GM12864 (cell line): ENCODE measurements at places on chromosomes 6 and 20.

DNA sequence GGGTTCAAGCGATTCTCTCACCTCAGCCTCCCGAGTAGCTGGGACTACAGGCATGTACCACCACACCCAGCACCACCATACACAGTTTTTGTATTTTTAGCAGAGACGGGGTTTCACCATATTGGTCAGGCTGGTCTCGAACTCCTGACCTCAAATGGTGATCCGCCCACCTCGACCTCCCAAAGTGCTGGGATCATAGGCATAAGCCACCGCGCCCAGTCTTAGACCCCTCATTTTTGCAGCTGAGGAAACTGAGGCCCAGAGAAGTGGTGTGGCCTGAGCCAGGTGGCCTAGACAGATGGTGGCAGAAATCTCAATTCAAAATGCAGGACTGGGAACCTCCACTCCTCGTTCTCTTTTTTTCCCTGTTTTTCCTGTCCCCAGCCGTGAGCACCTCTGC lies 12.6 kb upstream of the FAM209A start:
- DNase-seq, result no peak

- DNase-seq, result peak; percentile 41
Measured at GRCh38 chr6:25944688-25945574, 14.4 kb upstream of the SLC17A2 start.

DNA sequence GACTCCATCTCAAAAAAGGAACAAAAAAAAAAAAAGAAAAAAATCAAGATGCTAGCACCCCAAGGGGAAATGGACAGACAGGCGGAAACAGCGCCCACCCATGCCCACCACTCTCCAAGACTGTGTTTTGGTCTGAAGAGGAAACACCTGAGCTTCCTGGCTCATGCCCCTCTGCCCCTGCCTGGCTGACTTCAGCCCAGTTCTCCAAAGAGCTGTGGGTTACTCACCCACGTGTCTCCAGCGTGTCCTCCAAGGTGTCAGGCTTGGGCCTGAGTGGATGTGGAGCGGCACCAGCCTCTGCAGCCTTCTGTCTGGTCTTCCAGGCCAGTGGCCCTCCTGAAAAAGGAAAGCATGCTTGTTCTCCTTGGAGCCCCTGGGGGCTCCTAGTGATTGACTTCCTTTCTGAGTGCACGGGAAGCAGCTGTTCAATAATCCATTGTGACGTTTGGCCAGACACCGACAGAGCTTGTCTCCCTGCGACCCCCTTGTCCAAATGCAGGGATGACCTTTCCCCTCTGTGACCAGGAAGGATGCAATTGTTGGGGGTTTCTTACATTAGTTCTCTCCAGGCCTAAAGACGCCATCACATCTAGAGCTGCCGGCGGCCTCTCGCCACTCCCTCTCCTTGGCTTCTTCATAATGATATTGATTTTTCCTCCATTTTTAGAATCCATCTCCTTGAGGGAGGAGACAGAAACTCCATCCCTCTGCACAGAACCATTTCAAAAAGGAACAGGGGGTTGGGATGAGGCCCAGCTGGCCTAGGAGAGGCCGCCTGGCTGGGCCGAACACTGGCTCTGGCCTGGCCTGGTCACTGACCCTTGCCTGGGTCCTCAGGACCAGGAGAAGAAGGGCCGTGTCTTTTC lies 58.4 kb downstream of the ADNP start:
- DNase-seq, result no peak

GRCh38 chr6:53943395-53943794 lies 148.6 kb downstream of the LRRC1 start:
- DNase-seq, result no peak

DNA sequence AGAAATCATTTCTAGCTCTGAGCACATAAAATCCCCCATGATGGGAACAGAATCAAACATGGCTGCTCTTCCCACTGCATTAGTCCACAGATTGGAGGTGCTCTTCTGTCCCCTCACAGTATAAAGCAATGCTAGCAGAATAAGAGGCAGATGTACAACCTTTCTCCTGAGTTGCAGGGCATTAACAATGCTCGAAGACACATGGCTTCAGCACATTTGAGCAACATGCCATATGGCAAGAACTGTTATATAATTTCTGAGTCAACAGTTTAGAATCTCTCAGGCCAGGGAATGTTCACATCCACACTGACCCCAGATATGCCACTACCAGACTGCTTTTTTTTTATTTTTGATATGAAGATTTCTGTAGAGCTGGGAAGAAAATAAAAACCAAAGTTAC lies 119.6 kb downstream of the KIF13A start:
- no peak for DNase-seq

GRCh38 chr6:44920952-44921491 lies 407.1 kb upstream of the RUNX2 start:
- no peak for DNase-seq

DNA sequence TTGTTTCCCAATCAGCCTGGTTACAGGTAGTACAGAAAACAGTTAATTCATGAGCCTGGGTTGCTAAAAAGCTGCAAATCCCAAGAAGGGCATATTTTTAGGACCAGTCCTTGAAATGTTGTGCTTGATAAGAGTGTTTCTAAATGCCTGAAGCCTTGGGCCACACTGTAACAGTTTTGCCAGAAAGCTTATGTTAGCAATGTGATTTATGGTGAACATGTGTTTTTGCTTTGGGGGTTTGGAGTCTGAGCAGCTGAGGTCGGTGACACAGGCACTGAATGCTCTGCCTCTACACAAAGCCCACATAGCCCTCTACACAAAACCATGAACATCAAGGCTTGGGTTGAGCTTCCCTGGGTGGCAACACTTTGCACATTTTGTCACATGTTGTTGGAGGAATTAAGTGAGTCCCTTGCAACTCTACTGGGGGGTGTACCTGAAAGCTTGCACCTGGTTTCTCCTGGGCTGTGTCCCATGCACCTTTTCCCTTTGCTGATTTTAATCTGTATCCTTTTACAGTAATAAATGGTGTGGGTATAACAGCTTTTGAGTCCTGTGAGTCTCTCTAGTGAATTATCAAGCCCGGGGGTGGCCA lies 22.2 kb downstream of the AHI1 start:
- DNase-seq, result no peak

- DNase-seq, result no peak
Measured at GRCh38 chr6:138988469-138988834, 399 bp upstream of the REPS1 start.

GRCh38 chr20:39799366-39799965 lies 837.3 kb downstream of the DHX35 start:
- DNase-seq, result no peak

GRCh38 chr6:87628881-87629280 lies 38.9 kb downstream of the ORC3 start:
- no peak for DNase-seq

DNA sequence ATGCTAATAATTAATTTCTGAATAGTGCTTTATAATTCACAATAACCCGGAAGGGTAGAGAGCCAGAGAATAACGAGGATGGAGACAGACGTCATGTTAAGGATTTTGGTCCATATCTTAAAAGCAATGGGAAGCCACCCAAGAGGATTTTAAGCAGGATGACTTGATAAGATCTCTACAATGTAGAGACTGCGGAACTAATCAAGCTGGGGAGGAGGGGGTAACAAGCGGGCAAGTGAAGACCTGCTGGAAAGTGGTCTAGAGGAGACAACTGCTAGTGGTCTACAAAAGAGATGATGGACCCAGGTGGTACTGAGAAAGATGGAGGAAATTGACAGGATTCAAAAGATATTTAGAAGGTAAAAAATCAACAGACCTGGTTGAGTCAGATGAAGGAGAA lies 7.2 kb downstream of the ZBTB2 start:
- no peak for DNase-seq

- DNase-seq, result peak; percentile 2
Measured at GRCh38 chr6:128327890-128328289, 192.5 kb downstream of the PTPRK start.

GRCh38 chr20:14477125-14477524 lies 139.7 kb upstream of the FLRT3 start:
- DNase-seq, result no peak

DNA sequence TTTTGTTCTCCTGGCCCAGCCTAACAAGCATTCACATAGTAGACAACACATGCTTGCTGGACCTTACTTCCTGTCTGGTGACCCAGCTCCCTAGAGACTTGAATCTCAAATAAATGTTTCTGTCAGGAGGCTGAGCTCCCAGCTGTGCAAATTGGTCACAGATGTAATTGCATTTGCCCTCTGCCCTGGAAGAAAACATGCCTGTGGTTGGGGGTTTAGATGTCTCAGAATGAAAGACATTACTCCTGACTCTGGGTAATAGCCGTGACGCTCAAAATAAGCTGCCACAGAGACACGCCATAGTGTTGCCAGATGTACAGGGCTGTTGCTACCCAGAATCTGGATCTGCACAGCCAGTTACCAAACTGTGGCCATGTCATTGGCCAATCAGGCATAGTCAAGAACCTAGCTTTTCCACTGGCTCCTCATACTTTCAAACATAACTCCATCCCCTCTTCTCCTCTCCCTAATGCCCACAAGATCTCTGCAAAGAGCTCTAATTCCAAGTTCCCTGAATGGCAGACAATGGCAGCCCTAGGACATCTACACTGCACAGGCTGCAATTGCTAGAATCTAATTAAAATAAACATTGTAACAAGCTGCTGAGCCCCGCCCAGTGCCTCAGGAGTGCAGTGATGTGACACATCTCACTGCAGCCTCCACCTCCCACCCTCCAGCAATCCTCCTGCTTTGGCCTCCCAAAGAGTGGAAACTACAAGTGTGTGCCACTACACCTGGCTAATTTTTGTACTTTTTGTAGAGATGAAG lies 32.8 kb upstream of the GMPR start:
- DNase-seq, result peak; percentile 79

DNA sequence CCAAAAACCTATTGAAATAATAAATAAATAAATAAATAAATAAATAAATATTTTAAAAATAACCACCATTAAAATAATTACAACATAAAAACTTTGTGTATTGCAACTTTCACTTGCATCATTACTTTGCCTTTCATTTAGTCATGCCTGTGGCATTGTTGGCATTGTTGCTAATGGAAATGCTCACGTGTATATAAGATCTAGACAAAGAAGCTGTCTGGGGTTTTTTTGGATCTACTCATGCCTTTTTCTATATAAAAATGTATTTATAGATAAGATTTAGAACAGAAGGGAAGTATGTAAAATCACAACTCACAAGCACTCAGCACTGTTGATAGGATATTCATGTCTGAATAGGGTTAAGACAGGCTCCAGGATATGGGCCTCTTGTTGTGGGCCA lies 27.9 kb downstream of the GFRA4 start:
- DNase-seq, result no peak

DNA sequence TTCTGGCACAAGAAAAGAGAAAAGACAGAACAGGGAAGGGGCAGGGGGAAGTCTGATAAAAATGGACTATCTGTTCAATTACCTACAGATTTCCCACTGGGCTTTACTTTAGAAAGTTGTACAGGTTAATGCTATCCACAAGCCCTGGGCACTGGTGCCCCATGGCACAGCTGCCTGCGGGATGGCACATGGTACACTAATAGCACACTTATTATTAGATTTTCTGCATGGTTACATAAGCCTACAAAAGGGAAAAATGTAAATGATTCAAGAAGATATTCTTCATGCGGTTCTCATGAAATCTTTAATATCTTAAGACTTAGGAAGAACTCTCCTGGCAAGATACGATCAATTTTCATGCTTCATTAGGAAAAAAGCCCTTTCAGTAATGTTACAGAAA lies 137.5 kb downstream of the GMPR start:
- DNase-seq, result no peak

DNA sequence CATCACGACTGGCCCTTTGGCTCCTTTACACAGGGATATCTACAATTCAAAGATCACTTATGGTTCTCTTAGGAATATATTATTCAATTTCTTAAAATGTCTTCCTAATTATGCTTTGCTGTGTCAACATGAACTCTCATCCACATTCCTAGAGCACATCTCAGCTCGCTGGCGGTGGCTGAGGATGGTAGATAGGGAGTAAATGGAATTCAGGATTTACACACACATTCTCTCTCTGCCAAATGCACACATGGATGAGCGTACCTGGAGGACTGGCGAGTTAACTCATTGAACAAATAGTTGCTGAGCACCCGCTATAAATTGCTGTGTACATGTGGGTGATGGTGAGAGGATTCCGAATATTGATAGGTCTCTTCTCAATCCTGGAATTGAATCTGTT lies 4.8 kb upstream of the MRPS10 start:
- no peak for DNase-seq

DNA sequence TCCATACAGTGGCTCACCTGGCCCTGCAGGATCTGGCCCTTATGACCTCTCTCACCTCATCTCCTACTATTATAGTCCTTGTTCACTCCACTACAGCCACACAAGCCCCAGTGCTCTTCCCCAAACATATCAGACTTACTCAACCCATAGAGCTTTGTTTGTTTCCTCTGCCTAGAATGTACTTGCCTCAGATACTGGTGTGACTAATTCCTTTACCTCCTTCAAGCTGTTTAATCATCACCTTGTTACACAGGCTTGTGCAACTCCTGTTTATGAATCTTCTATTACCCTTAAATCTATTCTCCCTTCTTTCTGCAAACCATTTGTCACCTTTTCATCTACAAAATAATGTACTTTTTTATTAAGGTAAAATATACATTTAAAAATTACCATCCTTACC lies 3.2 kb downstream of the DEFB125 start:
- DNase-seq, result no peak

GRCh38 chr6:27101824-27102223 lies 145.7 kb upstream of the PRSS16 start:
- DNase-seq, result no peak

DNA sequence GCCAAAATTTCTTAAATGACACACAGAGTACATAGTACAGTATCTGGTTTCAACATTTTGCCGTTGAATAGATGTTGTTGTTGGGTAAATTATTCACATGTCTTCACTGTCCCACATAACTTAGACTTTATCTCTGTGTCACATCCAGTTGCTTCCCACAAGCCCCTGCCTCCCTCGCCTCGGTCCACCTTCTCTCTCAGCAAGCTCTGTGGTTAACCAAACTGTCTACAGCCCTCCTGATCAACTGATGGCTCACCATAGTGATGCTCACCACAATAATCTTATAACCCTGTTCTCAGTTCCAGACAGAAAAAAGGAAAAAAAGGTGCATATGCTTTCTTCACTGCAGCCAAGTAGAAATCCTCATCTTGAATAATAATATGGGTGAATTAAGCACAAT lies 23.0 kb downstream of the IL17F start:
- DNase-seq, result no peak

DNA sequence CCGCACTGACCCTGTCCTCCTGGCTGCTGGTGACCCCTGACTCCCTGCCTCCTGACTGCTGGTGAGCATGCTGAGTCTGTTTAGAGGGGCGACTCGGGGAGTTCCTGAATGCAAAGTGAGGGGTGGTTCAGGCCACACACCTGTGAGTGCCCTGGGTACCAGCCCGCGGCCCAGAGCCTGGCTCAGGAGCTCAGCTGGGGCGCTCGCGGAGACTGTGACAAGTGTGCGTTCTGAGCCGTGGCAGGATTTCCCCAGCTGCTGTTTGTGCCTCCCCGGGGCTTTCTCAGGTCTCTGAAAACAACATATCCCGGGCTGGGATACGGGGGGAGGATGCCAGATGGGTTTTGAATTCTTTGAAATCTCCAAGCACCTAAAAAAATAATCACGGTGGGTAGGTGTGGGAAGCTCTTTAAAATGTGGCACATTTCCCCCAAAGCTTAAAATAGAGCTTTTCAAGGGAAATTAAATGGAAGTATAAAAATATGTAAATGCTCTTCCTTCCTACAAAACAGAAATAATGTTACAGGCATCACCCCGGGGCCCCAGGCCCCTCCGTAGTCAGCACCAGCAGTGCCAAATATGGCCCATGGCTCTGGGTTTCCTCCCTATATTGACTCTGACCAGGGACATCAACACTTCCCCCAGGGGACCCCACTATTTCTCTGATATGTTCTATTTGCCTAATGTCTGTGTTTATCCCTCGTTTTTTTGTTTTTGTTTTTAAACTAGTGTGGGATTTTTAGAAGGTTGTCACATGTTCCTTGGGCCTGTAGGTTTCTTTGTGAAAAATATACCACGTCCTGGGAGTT lies 49.9 kb upstream of the TAGAP start:
- no peak for DNase-seq
